ENCODE measurements at places on chromosomes 5 and 9. TPM values are rescaled to one million over a fixed set of nuclear protein-coding genes. Genes with fewer than 3 reads are reported as not detected.

Gene BAAT
- not detected for total RNA-seq

Gene NUTM2G
- total RNA-seq = not detected

Gene ACSL6
- 5.5 TPM for total RNA-seq

Gene RFX3
- total RNA-seq = 6.2 TPM

DNA sequence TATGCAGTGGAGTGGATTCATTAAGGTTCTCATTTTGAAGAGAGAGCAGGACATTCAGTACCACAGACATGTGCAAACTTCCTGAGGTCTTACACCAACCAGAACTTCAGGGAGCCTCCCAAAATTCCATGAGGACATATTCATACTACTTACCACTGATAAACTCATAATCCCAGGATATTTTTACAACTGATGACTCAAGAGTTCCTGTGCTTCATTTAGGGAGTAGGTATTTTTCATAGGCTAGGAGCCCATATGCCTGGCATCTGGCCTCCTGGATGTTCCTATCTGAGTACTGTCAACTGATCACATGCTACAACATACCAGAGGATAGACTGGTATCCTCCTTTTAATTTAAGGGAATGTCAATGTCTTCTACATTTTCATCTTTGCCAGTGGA is 578.0 kb downstream of the EFNA5 start:
- no peaks in the 10 kb centered on the region for H3K36me3 ChIP-seq
- DNase-seq = no peak
- H3K4me1 ChIP-seq = no peaks in the 10 kb centered on the region

DNA sequence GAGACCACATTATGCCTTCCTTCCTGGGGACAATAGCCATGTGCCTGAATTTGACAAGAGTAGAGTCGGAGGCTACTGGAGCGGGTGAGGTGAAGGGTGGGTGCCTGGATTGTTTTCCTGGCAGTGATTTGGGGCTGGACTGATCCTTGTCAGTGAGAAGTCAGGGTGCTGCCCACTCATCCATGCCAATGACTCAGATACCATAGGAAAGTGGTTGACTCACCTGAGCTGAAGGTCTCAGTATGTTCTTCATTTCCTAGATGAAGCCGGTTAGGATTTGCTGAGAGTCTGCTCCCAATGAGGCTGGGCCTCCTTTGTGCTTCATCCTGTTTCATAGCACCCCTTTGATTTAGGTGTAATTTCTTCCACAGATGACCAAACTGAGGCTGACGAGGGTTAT is 366.0 kb downstream of the KDM4C start:
- H3K27me3 ChIP-seq = no peaks in the 10 kb centered on the region
- H3K4me1 ChIP-seq = no peaks in the 10 kb centered on the region

- H3K27me3 ChIP-seq = no peaks in the 10 kb centered on the region
- no peak overlapping the region for H3K4me3 ChIP-seq
- H3K36me3 ChIP-seq = no peaks in the 10 kb centered on the region
Measured at GRCh38 chr5:135750506-135750905, 84.0 kb upstream of the SLC25A48 start.

DNA sequence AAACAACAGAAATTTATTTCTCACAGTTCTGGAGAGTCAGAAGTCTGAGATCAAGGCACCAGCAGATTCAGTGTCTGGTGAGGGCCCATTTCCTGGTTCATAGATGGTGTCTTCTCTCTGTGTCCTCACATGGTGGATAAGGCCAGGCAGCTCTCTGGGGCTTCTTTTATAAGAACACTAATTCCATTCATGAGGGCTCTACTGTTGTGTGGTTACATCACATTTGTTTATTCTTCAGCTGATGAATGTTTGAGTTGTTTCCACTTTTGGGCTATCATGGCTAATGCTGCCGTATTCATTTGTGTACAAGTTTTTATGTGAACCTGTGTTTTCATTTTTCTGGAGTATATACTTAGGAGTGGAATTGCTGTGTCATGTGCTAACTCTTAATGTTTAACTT is 35.2 kb downstream of the DDX4 start:
- H3K36me3 ChIP-seq = no peaks in the 10 kb centered on the region
- DNase-seq = no peak
- no peak overlapping the region for H3K27ac ChIP-seq
- no peaks in the 10 kb centered on the region for H3K4me1 ChIP-seq
- no peaks in the 10 kb centered on the region for H3K27me3 ChIP-seq
- H3K4me3 ChIP-seq = no peak overlapping the region

All from adrenal gland (tissue), 19 donors.